Inflammatory macrophage treated with lipopolysaccharide for 1 hour (primary cell): ENCODE measurements at places on chromosomes 1 and 21.

GRCh38 chr1:223048026-223048425, 95.0 kb downstream of the TLR5 start:
- DNase-seq = no peak

DNA sequence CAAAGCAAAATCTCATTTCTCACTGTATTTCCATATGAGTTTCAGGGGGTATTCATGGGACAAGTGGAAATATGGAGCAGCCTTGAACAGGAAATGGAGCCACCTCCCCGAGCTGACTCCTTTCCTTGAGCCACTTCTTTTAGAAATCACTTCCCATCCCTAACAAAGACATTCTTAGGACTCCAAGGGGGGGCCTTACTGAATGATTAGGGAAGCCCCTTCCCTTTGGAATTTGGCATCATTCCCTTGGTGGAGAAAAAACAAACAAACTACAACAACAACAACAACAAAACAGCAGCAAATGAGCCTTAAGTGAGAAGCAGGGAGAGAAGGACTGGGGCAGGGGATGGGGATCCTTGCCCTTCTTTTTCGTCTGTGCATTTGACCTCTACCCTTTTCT, 278.3 kb downstream of the ZNF648 start:
- DNase-seq = no peak

DNA sequence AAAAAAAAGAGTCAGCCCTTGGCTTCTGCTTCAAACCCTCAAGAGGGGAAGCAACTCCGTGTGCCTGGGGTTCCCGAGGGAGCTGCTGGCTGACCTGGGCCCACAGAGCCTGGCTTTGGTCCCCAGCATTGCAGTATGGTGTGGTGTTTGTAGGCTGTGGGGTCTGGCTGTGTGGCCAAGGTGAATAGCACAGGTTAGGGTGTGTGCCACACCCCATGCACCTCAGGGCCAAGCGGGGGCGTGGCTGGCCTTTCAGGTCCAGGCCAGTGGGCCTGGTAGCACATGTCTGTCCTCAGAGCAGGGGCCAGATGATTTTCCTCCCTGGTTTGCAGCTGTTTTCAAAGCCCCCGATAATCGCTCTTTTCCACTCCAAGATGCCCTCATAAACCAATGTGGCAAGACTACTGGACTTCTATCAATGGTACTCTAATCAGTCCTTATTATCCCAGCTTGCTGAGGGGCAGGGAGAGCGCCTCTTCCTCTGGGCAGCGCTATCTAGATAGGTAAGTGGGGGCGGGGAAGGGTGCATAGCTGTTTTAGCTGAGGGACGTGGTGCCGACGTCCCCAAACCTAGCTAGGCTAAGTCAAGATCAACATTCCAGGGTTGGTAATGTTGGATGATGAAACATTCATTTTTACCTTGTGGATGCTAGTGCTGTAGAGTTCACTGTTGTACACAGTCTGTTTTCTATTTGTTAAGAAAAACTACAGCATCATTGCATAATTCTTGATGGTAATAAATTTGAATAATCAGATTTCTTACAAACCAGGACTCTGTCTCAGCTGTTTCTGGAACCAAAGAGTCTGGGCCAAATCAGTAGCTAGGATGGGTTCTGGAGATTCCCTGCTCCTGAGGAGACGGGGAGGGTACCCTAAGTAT, 26.8 kb upstream of the KDM4A start:
- no peak for DNase-seq

DNA sequence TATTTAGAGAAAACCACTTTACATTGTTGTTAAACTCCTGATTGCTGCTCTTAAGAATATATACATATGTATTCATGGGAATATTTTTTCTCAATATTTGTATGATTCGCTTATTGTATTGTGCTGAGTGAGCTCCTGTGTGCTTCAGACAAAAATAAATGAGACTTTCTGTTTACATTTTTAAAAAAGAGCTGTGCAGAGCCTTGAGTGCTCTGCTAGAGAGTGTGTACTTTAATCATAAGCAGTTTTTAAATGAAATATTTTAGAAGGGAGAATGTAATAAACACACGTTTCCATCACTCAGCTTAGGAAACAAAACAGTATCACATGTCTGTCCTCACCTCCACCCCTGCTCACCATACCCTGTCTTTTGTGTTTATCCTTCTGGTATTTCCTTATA, 9.7 kb downstream of the PTPN14 start:
- DNase-seq = no peak

DNA sequence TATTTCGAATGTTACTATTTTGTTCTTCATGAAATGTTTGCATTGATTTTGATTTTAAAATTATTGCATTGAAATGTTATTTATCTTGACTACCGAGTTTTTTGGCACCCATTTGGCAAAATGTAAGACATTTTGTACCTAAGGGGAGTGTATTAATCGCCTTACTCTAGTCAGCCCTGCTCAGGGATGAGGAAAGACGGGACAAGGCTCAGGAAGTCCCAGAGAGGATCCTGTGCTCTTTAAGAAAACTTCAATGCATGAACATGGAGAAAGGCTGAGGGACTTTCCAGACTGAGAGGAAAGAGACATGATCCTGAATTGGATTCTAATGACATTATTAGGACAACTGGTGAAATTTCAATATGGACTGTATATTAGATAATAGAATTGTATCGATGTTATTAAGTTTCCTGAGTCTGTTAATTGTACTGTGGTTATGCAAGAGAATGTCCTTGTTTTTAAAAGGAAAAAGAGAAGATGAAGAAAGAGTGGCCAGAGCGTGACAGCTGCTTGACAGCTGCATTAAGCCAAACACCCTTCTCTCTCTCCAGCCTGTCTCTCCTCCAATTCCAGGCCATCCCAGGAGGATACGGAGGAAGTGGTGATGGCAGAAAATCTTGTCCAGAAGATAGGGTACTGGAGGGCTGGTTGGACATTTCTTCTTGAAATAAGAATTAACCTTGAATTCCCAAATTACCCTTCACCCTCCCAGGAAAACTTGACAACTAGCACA, 66.0 kb downstream of the PLEKHA6 start:
- DNase-seq = no peak
